ENCODE measurements at places on chromosomes 2 and 18.
A peak's percentile ranks its signal among the peaks of the same experiment; 100 is the strongest.

- peak; percentile 2 for DNase-seq
Measured at GRCh38 chr2:208657468-208657867, 250.9 kb downstream of the PTH2R start.

DNA sequence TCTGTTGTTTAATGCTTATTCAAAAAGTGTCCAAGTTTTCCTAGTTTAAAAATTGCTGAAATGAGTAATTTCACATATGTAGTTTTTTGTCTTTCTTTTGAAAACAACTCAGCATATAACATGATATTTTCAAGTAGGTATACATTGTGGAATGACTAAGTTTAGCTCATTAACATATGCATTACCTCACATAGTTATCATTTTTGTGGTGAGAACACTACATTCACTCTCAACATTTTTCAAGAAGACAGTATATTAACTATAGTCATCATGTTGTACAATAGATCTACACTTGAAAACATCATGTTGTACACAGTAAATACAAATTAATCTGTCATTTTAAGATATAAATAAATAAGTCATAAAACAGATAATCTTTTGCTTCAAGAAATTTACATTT, 340.0 kb downstream of the CCDC85A start:
- no peak for DNase-seq

DNA sequence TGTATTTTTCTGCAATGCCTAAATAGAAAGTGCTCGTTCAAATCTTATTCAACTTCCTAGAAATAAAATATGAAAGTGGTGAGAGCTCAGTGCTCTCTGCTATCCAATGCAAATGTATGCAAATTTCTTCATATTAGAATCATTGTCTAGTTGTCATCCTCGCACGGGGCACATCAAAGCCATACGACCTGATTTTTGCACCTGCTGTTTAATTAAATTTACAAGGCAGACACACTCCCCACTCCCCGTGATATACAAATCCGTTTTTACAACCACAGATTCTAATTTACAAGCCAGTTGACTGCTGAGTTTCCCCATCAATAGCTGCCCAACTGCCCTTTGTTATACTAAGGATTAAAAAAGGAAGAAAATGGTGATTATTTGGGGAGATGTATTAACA, 284.6 kb downstream of the RNF144A start:
- DNase-seq: peak; percentile 60

DNA sequence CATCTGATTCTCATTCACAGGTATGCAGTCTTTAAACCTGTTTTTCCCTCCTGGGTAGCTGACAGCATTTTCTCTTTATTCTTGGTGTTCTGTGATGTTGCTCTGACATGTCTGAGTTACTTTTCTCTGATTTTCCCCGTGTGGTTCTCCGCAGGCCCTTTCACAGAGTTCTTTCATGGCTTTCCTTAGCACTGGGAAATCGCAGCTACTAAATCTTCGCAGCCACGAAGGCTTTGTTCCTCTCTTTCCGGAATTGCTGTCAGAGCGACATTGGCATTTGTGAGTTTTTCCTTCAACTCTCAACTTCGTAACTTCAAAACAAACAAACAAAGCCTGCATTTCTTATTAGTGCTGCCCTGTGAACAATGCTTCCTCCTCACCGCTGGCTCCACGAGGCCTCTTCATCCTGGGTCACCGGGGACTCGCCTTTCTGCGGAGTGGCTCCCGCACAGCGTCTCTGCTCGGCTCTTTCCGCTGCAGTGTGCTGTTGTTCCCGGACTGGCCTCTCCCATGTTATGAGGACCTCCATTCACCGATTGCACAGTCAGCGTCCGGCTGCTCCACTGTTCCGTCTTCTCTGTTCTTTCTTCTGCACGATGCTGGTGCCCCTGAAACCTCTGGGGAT, 16.1 kb downstream of the COLEC11 start:
- DNase-seq: no peak

DNA sequence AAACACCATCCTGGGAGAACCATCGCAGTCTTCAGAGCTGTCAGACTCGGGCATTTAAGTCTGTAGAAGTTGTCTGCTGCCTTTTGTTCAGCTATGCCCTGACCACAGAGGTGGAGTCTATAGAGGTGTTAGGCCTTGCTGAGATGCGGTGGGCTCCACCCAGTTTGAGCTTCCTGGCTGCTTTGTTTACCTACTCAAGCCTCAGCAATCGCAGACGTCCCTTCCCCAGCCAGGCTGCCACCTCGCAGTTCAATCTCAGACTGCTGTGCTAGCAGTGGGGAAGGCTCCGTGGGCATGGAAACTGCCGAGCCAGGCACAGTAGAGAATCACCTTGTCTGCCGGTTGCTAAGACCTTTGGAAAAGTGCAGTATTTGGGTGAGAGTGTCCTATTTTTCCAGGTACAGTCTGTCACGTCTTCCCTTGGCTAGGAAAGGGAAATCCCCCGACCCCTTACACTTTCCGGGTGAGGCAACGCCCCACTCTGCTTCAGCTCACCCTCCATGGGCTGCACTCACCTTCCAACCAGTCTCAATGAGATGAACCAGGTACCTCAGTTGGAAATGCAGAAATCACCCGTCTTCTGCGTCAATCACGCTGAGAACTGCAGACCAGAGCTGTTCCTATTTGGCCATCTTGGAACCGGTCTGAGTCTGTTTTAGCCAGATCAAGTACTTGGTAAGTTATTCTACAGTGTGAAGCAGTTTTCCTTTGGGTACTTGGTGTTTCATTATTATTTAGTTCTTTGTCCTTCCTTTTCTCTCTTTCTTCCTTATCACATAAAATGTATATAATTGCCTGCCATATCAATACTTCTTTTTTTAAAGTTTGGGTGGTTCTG, 71.5 kb downstream of the CDC42EP3 start:
- no peak for DNase-seq

DNA sequence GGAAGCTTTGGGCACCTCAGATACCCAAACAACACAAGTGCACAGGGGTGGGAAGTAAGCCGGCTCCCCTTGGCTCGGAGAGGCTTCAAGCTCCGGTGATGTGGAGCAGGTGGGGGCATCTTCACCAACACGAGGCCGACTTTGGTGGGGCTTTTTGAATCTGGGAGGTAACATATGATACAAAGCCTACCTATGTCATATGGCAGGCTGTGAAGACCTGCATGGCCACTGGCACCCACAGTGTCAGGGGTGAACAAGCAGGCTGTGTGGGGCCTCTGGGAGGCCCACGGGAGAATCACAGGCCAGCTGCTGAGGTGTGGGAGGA, 109.0 kb downstream of the EIPR1 start:
- DNase-seq: no peak

DNA sequence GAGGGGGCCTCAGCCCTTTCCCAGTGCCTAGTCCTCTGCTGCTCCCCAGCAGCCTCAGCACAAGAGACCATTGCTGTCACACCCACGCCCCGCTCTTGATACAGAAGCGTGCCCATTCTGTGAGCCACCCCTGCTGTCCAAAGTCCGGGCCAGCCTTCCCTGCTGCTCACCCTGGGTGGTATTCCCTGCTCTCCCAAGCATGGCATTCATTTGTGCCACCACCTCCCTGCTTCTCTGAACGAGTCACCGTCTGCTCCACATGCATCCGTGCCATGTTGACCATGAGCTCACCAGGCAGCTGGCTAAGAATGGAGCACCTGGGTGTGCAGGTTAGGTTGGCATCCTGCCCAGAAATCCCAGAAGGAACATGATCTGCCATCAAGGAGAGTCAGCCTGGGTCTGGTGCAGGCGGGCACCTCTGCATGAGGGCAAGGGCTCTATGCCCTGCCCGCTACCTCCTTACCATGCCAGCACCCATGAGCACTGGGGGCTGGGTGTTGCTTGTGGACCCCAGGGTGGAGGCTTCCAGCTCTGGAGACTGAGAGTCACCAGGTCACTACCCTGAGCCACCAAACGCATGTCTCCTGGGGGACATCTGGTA, 63.0 kb downstream of the TWIST2 start:
- DNase-seq: peak; percentile 97

DNA sequence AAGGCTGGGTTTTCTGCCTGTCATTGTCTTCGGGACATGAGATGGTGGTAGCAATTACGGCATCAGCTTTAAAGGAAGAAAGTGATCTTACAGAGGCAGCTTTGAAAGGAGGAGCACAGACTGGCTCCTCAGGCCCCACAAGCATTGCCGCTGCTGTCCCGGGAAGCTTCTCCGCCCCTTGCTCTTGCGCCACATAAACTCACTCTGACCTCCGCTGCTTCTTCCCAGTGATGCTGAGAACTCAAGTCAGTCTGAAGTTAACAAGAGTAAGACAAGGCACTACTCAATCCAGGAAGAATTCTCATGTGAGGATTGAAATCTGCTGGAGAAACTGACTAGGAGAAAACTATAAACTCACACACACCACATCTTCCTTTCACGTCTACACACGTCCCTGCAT, 112.4 kb upstream of the RIOK3 start:
- no peak for DNase-seq

DNA sequence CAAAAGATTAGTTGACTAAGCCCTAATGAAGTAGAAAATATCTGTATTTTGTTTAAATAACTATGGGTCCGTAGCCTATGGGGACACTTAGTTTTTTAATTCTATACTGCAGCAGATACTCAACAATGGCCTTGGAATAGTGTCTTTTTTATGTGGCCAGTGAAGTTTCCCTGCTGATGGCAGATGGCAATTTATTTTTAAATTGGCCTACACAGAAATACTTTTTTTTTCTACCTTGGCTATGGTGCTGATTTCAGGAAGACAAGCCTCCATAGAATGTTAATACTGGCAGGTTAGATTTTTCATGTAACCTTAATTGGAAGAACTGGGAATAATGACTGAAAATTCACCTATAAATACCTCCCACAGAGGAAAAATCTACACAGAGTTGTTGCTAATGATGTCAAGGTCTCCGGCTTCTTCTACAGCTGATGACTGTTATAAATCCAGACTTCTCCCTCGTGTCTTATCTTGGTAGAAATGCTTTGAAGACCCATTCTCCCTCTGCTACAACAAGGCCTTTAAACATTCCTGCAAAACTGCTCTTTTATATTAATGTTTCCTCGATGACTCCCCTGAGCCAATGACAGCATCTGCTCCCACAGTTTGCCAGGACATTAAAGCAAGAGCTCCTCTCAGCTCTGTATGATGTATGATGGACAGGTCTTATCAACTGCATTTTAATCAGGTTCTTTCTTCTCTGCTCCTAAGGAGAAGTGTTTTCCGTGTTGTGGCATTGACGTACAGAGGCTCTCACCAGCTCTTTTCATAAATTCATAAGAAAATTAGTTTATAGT, 29.1 kb upstream of the FAM98A start:
- no peak for DNase-seq

DNA sequence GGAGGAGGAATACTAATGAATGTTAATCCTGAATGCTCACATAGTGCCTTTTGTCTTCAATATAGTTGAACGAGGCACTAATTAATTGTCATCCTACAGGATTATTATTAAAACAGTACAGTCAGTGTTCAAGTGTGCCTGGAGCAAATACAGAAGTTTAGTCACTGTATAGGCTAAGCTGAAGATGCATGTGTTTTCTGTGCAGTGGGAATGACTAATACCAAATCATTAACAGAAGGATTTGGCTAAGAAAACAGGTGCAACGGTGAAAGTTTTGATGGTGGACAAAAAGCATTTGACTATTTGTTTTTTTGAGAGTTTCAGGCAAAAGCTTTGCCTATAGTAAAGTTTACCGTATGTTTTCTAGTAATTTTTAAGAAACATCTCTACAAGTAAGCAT, 62.8 kb downstream of the DCC start:
- DNase-seq: no peak

- no peak for DNase-seq
Measured at GRCh38 chr2:122747670-122748069, 992.2 kb downstream of the TSN start.

DNA sequence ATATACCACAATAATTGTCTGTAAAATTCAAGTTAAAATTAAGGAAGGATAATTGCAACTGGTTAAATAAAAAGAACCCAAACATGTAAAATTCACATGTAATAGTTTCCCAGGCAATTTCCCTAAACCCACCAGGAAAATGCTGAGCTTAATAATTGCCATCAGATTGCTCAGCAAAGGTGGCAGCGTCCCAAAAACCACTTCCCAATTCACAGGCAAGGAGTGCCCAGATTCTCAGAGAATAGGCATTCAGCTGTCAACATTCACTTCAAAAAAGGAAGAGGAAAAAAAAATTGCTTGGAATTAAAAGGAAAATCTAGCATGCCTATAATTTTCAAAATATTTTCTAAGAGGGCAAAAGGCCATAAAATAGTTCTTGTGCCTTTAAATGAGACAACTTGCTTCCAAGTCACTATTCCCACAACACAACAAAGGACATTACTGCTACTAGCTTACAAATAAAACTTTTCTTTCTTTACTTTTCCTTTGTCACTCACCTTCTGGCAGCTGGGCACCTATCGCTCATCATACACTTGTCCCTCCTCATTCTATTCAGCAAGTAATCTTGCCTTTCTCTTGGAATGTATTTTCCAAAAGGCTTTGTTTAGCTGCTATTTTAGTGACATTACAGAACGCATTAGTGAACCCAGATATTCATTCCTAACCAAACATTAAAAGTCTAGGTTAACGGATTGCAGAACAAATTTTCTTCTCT, 15.2 kb downstream of the SRBD1 start:
- no peak for DNase-seq

DNA sequence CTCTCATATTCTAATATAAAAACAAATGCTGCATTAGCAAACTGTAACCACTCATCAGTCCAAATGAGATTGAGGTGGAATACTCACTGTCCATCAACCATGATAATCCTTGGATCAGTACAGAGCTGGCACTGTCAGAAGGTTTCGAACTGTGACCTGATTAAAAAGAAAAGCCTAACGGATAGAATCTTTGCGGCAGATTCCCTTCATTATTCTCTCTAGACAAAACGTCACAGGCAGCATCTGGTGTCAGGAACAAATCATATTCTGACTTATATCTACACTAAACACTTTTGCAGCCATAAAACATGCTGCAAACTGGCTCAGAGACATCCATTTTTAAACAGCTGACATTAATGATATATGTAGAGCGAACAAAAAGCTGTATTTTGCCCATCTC, 677.7 kb upstream of the NXPH2 start:
- DNase-seq: no peak

DNA sequence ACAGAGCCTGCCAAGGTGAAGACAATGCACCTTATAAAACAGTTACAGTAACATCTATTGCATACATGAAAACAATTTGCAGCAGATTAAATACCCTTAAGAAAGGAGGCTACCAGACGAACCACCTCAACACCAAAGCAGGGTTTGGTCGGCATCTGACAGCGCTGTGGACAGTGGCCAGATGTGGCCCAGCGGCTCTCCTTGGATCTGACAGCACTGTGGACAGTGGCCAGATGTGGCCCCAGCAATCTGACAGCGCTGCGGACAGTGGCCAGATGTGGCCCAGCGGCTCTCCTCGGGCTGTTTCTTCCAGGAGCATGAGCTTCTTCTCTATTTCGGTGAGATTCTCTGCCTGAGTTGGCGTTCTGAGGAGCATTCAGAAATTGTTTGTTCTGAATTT, 211.6 kb downstream of the ANKRD30B start:
- no peak for DNase-seq

GRCh38 chr2:42137125-42137841, 31.9 kb upstream of the EML4 start:
- DNase-seq: no peak

- DNase-seq: peak; percentile 62
Measured at GRCh38 chr2:54878182-54878581, 154.7 kb downstream of the EML6 start.

- DNase-seq: no peak
Measured at GRCh38 chr2:148578493-148578884, 66.1 kb upstream of the EPC2 start.

Measured in NCI-H2081 (cell line).